ENCODE measurements at places on chromosomes 7 and 10. TPM values are rescaled to one million over a fixed set of nuclear protein-coding genes. Genes with fewer than 3 reads are reported as not detected.

The RINT1 gene
- 13.9 TPM for total RNA-seq

The BTBD16 gene
- total RNA-seq: not detected

The CALML3 gene
- total RNA-seq: not detected

The CTAGE6 gene
- total RNA-seq: 0.32 TPM

Measured in fibroblast of villous mesenchyme (primary cell).